ENCODE measurements at places on chromosomes 4 and X.

GRCh38 chr4:186227744-186228513 is 622 bp downstream of the KLKB1 start:
- no peak for DNase-seq

- no peak for DNase-seq
Measured at GRCh38 chr4:102281171-102281839, 64.0 kb downstream of the SLC39A8 start.

GRCh38 chrX:44225667-44226066 is 117.8 kb downstream of the EFHC2 start:
- no peak for DNase-seq

DNA sequence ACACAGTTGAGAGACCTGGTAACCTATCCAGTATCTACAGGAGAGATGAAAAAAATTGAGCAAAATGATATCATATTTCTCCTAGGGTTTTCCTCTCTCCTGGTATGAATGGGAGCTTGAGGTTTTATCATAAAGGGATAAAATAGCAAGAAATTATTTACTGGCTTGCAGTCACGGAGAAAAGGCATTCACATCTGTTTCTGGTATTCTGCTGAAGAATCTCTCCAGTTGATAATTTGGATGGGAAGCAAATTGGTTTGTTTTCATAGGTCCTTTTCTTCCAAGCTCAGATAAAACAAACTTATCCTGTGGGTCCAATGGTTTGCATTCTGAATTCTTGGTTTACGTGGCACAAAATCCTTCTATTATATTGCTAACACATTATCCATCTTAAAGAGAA is 83.1 kb upstream of the GYPA start:
- no peak for DNase-seq

DNA sequence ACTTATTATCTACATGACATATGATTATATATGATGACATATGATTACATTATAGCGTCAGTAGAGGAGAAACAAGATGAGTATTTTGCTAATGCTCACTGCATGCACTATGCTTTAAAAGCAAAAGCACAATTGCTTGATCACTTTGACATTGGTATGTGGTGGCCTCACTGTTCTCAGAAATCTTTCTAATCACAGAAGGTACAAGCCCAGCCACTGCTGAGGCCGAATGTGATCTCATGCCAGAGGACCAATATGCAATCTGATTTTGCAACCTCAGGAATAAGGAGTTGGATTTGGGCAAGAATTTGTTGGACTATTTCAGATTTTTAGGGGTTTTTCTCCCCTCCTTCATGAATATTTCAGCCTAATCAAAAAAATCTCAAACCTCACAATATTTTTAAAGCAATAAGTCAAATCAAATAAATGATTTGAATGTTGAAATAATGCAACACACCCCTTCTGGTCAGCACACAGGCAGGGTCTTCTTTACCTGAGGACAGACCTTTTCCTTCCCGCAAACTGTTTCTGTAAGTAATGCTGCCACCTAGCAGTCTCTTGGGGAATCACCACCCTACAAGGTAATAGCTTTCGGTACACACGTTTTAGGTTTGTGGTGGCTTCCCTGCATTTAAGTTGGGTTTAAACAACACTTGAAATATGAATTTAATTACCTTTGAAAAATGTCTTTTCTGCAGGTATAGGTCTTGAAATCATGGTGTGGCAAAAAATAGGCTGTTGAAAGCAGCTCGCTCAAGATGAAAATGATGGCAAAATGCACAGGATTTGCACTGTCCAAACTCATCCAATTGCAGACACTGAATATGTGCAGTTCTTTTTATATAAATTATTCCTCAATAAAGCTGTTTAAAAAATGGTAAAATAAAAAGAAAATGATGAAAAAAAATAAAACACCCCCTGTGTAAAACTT is 4.8 kb upstream of the CXCL13 start:
- peak; percentile 31 for DNase-seq

GRCh38 chrX:55801811-55802210 is 84.3 kb downstream of the RRAGB start:
- DNase-seq = no peak

DNA sequence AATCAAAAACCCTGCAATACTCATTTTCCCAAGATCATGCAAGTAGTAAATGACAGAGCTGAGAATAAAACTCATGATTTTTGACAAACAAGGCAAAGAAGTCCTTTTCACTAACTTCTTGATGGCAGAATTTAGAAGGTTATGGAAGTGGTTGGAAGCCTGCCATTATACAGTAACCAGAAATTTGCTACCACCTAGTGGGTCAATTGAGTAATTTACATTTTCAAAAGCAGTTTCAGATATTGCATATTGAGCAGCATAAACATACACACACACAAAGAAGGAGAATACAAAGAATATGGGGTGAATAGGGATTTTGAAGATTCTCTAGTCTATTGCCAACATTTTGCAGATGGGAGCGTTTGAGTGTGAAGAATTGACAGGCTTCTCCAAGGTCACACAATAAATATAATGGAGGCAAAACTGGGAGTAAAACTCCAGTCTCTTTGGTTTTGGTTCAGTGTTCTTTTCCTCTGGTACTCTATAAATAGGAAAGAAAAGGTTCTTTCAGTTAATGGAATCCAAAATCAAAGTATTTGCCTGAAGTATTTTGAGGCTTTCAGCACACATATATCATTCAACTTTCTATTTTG is 70.2 kb downstream of the GC start:
- no peak for DNase-seq

- no peak for DNase-seq
Measured at GRCh38 chr4:124590480-124590879, 122.1 kb downstream of the ANKRD50 start.

DNA sequence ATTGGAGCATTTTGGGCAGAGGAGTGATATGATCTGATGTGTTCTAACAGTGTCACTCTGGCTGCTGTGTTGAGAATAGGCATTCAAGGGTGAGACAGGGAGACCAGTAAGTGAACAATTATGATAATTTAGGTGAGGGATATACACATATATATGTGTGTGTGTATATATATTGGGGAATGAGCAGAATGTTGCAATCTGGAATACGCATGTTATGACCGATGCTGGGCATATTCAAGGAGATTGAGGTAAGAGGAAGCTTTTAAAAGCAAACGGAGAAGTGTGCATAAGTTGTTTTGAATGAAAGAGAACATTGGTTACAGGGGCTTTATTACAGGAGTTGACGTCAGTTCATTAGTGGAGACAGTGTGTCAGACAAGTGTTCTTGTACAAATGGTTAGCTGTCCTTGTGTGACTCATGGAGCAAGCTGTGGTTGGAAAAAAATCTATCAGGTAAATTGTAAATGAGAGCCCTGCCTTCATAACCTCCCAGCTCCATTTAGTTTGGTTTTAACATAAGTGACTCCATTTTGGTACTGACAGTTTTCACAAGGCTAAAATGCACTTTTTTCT is 442.5 kb upstream of the LCORL start:
- no peak for DNase-seq

GRCh38 chrX:109773374-109773773 is 40.3 kb upstream of the ACSL4 start:
- DNase-seq = no peak

DNA sequence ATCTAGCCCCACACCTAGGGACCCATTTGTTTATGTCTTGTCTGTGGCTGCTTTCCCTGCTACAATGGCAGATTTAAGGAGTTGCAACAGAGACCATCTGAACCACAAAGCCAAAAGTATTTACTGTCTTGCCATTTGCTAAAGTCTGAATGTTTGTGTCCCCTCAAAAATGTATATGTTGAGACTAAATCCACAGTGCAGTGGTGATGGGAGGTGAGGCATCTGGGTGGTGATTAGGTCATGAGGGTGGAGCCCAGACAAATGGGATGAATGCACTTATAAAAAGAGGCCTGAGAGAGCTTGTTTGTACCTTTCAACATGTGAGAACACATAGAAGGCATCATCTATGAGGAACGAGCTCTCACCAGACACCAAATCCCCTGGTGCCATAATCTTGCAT is 137.3 kb downstream of the TMEM144 start:
- no peak for DNase-seq

GRCh38 chrX:120736989-120737388 is 107.1 kb upstream of the C1GALT1C1 start:
- no peak for DNase-seq

DNA sequence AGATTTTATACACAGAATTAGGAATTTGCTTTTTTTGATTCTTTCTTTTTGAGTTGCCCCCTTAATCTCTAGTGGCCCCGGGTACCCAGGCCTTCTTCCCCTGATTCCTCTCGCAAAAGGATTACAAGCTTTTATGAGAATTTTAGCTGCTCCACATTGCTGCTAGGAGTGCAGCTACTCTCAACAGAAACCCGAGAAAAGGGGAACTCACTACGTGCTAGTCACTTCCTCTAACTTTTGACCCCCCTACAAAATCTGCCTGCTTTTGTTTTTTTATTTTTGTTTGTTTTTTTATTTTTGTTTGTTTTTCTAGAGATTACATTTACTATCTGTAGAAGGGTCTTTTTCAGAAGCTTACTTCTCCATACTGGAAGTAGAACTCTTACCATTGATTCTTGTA is 64.1 kb downstream of the ZNF81 start:
- DNase-seq = no peak

DNA sequence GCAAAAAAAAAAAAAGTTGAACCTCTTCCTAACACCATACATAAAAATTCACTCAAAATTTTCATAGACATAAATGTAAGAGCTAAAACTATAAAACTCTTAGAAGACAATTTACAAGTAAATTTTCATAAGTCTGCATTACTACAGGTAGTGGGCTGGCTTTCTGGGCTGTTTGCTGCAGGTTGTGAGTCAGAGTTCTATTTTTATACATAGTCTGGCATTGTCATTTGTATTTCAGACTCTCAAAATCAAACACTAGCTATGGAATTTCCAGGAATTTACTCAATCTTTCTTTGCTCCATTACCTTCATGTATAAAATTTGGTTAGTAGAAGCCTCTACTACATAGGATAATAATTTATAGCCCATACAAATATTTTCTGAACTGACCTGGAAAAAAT is 227.2 kb downstream of the COX18 start:
- no peak for DNase-seq

GRCh38 chr4:90982813-90983212 is 855.6 kb downstream of the CCSER1 start:
- DNase-seq = no peak

DNA sequence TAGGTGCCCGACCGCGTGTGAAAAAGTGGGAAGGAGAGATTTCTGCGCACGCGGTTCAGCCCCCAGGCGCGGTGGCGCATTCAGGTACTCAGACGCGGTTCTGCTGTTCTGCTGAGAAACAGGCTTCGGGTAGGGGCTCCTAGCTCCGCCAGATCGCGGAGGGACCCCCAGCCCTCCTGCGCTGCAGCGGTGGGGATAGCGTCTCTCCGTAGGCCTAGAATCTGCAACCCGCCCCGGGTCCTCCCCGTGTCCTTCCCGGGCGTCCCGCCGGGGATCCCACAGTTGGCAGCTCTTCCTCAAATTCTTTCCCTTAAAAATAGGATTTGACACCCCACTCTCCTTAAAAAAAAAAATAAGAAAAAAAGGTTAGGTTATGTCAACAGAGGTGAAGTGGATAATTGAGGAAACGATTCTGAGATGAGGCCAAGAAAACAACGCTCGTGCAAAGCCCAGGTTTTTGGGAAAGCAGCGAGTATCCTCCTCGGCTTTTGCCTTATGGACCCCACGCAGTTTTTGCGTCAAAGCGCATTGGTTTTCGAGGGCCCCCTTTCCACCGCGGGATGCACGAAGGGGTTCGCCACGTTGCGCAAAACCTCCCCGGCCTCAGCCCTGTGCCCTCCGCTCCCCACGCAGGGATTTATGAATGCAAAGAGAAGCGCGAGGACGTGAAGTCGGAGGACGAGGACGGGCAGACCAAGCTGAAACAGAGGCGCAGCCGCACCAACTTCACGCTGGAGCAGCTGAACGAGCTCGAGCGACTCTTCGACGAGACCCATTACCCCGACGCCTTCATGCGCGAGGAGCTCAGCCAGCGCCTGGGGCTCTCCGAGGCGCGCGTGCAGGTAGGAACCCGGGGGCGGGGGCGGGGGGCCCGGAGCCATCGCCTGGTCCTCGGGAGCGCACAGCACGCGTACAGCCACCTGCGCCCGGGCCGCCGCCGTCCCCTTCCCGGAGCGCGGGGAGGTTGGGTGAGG is 3.7 kb downstream of the SHOX start:
- no peak for DNase-seq

- DNase-seq = no peak
Measured at GRCh38 chr4:185218312-185218711, 8.9 kb downstream of the SNX25 start.

DNA sequence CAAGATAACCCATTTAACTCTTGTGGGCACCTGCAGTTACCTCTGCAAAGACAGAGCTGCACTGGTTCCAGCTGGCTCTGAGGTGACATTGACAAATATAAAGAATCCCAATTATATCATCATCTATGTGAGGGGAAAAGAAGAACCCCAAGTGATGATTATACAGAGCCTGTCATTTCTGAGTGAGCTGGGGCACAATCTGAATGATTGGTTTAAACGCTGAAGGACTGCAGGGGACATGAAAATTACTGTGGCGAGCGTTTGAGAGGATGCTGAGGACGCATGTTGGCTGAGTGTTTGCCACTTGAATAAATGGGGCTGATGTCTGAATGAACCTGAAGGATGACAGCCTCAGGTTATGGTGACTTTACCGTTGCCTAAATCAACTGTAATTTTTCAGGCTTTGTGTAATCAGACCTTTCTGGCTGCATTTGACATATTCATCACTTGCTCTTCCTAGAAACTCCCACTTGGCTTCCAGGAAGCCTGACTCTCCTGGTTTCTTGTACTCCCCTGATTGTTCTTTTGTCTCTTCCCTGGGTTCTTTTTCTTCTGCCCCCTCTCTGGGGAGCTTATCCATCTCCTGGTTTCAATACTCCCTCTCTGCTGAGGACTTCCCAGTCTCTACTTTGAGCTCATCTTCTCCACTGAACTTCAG is 4.1 kb upstream of the HSD17B10 start:
- no peak for DNase-seq

DNA sequence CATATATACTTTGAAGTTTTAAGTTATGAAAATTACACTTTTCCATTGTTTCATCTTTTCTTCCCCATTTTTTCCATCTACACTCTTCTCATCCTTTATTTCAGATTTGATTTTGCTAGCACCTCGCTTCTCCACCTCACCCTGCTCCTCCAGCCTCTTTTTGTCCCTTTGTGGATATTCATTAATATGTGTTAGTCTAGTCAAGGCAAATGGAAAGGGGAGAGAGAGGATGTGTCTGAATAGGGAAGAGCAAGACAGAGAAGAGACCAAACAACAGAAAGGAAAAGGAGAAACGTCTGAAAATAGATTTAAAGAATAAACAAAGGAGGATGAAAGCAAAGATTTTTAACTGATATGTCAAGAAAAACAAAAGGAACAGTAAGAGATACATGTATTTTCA is 24.1 kb downstream of the GPM6A start:
- DNase-seq = no peak

DNA sequence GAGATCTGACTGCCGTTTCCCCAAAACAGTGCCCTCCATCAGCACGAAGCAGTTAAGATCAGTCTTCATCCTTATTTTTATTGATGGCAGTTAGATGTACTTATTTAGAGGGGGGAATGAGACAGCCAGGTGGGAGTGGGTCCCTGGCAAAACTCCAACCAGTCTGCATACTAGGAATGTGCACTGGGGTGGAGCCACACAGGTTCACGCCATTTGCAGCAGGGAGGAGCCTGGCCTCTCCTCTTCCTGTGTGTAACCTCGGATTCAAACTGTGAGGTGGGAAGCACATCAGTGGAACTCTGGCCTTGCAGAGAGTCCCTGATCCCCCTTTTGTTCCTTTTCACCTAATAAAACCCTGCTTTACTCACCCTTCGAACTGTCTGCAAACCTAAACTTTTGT is 987.7 kb upstream of the GRIA3 start:
- DNase-seq = no peak

- DNase-seq = no peak
Measured at GRCh38 chrX:129679901-129680300, 25.1 kb upstream of the APLN start.

Measured in colonic mucosa (tissue), 4 donors.